Hematopoietic multipotent progenitor cell treated with erythropoietin and hydrocortisone succinate and interleukin-3 and kit ligand, for 4 days (in vitro differentiated cells): ENCODE measurements at places on chromosomes 4 and X.
A peak's percentile ranks its signal among the peaks of the same experiment; 100 is the strongest.

DNA sequence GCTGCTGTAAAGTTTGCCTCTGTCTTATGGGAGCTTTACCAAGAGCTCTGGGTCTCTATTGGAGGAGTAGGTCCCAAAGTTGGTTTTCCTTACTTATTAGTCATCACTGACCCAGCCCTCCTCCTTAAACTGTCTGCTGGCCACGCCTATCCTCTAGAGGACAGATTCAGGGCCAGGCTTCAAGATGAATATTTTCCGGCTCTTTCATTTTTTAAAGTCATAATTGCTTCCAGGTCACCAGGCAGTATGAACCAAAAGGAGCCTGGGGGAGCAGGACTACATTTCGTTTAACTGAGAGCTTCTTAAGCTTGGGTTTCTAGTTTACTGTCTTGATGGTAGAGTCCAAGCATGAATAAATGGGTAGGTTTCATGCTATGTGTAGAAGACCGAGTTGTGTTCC lies 13.7 kb downstream of the BCORL1 start:
- DNase-seq: no peak

DNA sequence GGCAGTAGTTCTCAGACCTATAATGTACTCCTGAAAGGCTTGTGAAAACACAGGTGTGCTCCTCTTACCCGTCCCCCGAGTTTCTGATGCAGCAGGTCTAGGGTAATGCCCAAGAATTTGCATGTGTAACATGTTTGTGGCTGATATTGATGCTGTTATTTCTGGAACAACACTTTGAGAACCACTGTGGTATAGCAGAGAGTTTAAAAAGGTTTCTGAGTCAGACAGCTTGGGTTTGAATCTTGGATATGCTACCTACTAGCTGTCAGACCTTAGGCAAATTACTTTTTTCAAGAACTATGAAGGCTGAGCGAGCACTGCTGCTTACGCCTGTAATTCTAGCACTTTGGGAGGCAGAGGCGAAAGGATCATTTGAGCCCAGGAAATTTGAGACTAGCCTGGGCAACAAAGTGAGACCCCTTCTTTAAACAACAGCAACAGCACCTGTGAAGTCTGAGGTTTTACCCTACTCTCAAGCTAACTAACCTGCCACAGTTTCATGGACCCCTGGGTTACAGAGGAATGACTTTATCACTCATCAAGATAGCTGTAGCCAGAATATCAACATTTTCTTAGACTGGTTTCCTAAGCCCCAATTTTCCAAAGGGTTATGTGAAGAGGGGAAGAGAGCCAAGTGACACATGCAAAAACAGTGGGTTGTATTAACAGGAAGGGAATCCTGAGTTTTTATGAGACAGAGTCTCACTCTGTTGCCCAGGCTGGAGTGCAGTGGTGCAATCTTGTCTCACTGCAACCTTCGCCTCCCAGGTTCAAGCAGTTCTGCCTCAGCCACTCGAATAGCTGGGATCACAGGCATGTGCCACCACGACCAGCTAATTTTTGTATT lies 5.1 kb downstream of the AFF1 start:
- DNase-seq: no peak

- DNase-seq: no peak
Measured at GRCh38 chr4:151035328-151035727, 20.2 kb upstream of the LRBA start.

DNA sequence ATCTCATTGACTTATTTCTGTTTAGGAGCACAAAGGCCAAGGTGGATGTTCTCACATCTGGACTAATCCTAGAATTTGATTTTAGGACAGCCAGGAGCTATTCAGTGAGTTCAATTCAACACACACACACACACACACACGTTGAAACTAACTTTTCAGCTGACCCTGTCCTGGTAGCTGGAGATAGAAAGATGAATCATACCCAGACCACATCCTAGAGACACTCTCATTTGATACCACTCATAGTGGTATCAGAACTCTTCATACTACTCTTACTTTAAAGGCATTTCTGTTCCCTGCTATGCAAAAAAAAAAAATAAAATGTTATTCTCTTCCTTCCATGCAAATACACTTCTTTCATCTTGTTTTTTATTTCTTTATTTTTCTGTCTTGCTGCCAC lies 36.7 kb downstream of the KLF8 start:
- DNase-seq: peak; percentile 69

- no peak for DNase-seq
Measured at GRCh38 chrX:105694839-105695238, 127.5 kb upstream of the NRK start.

DNA sequence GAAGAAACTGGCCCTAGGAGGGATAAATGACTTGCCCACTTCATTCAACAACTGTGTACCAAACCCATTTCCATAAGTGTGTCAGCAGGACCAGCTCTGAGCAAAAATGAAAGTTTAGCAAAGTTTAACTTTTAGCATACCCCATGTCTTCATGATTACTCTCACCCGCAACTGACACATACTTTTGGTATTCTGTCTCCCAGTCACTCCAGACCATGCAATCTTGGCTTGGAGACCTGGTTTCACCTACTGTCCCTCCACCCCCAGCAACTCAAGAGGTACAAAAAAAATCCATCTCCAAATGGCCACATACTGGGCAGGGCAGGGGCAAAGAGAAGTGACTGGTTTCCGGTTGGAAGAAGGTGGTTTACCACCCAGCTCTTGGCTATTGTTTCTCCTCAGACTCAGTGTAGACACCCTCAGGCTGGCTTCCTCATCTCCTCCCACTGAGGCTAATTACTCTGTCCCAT lies 79.8 kb downstream of the RLIM start:
- peak; percentile 7 for DNase-seq

DNA sequence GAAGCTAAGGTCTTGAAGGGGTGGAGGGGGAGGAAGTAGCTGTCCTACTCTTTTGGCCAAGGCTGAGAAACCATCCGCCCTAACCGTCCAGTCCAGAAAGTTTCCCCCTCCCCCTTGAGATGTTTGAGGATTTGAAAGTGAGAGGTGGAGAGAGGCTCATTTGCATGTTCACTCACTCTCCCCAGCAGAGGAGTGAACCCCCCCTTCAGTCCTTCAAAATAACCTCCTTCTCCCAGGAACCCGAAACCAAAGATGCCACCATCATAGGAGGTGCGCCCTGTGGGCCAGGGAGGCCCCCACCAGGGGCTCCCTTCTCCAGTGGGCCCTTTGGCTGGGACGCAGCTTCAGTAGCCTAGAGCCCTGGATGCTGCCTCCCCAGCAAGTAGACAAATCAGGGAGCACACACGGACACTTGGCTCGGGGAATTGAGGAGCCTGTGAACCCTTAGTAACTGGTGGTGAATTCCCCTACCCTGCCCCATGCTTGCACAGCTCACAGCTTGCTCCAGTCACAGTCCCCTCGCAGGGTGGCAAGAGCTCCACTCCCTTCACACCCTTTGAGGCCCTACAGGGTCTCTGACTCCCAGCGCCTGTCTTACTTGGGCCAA lies 25.6 kb downstream of the ELF4 start:
- peak; percentile 56 for DNase-seq

GRCh38 chr4:151674804-151675391 lies 85.9 kb downstream of the GATB start:
- DNase-seq: no peak

DNA sequence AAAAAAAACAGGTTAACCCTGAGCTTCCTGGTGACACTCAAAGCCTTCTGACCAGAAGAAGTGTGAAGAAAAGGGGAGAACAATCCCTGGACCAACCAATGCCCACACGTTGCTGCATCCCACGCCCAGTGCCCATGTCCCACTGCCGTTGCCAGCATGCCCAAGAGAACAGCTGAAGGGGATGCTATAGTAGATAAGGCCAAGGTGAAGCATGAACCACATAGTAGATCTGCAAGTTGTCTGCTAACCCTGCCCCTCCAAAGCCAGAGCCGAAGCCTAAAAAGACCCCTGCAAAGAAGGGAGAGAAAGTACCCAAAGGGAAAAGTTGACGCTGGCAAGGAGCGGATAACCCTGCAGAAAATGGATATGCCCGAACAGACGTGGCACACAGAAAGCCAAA lies 11.3 kb upstream of the CD38 start:
- DNase-seq: no peak

DNA sequence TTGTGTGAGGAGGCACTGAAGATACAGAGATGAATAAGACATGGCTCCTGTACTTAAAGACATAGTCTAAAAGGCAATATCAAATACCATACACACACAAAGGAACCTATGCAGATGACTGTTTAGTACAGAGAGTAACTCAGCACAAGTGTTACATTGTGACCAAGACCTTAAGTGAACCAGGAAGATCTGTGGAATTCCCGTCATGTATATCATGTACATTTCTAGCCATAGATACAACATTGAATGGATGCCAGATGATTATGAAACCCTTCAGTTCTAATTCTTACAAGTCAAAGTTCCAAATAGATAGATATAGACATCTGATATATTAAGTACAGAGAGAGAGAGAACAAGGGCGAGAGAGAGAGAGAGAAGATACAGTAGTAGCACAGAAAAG lies 73.2 kb downstream of the PAK3 start:
- no peak for DNase-seq

DNA sequence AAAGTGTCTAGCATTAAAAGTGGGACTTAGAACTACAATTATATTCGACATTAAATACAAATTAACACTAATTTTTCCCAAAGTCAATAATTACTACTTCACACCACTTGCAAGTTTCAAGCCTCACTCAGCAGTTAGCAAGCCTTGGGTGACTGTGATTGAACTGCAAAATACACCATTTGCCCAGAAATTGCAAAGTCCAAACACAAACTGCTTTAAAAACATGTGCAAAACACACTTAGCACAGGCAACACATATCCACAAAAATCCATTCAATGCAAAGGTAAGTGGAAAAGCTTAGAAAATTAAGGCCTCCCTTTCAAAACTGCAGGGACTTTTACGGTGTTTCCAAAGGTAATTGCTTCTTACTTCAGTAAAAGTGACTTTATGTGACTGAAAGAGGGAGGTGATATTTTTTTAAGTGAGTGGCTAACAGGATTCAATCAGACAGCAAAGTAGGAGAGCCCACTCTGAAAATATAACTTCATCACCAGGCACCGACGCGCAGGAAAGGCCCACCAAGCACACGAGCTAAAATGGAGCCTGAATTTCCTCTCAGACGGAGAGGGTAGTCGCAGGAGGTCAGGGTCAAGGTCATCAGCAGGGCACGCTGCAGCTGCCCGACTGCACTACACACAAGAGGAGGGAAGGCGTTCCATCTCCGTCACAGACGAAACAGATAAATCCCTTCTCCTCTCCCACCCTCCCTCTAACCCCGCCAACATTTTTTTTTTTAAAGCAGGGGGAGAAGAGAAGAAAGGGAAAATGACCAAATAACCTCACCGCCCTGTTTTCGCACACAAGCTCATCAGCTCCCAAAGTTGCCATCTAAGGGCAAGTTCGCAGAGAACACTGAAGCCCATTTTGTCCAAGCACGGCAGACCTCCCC lies 3.1 kb downstream of the ZNF827 start:
- DNase-seq: peak; percentile 82

DNA sequence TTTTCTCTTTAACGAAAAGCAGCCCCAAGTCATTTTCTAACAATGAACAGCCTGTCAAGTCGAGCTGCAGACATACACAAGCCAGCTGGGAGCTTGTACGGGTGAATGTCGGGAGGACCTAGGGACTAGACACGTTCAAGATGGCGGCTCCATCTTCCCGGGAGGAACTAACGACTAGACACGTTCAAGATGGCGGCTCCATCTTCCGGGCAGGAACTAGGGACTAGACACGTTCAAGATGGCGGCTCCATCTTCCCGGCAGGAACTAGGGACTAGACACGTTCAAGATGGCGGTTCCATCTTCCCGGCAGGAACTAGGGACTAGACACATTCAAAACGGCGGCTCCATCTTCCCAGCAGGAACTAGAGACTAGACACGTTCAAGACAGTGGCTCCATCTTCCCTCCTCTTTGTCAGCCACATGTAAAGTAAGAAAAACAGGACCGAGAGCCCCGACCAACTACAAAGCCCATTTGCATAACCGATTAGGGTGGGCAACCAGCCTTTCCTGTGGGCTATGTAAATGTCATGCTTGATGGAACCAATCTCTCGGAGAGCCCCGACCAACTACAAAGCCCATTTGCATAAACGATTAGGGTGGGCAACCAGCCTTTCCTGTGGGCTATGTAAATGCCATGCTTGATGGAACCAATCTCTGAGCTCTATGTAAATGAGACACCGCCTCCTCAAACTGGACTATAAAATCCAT lies 175.5 kb downstream of the DHRSX start:
- DNase-seq: peak; percentile 81

GRCh38 chr4:139745111-139745639 lies 79.6 kb downstream of the MGST2 start:
- DNase-seq: no peak

DNA sequence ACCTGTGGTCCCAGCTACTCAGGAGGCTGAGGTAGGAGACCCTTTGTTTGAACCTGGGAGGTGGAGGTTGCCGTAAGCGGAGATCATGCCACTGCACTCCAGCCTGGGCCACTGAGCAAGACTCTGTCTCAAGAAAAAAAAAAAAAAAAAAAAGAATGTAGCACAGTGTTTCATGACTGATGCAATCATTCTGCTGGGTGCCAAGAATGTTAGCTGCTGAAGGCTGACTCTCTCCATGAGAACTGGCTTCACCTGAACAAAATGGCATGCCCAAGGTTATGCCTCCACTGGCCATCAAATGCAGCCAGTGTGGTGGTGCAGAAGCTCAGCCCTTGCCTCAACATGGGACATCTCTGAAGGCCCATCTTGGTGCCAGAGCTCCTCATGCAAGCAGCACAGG lies 412.1 kb downstream of the ADAM29 start:
- DNase-seq: no peak

GRCh38 chrX:64394059-64394873 lies 986 bp downstream of the MTMR8 start:
- peak; percentile 5 for DNase-seq

DNA sequence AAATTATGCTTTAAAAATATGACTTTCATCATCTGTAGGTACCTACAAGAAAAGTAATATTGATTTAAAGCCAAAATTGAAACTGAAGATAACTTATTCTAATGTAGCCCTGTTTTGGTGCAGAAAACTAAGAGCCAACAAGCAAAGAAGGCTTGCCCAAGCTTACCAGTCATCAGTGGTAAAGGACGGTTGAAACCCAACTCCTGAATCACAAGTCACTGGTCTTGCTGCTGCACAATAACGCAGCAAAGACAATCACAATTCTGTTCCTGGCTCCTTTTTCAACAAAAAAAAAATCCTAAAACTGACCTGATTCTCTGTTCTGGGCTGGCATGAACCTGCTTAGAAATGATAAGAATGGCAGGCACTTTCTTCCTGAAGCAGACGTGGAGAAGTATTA lies 34.5 kb downstream of the WDFY3 start:
- no peak for DNase-seq

- no peak for DNase-seq
Measured at GRCh38 chrX:116142976-116143375, 27.6 kb upstream of the AGTR2 start.

GRCh38 chrX:4450177-4450576 lies 736.7 kb upstream of the PRKX start:
- no peak for DNase-seq

GRCh38 chrX:104137496-104137895 lies 19.3 kb downstream of the SLC25A53 start:
- no peak for DNase-seq

DNA sequence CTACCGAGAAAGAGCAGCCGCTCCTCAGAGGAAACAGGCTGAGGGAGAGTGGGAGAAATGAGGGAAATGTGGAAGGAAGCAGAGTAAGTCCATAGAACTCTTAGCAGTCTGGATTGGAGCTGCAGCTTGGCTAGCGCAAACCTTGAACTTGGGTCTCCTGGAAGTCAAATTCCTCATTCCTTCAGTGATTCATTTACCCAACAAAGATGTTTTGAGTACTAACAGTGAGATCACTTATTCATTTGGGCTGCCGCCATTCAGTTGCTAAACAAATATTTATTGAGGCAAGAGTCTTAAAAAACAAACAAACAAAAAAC lies 51.5 kb downstream of the SEL1L3 start:
- no peak for DNase-seq
